Osteoblast (primary cell): ENCODE measurements at places on chromosomes 4 and X. TPM values are rescaled to one million over a fixed set of nuclear protein-coding genes. Genes with fewer than 3 reads are reported as not detected.

The ENAM gene
- total RNA-seq: not detected in 2 replicates

The CT45A2 gene
- total RNA-seq: not detected in 2 replicates

The ADH6 gene
- not detected in 2 replicates for total RNA-seq

The GSTCD gene
- total RNA-seq: 6.9 and 9.7 TPM in 2 replicates

The CDS1 gene
- under 0.01 and 0.29 TPM in 2 replicates for total RNA-seq

The TMEM154 gene
- 1.8 and 2.9 TPM in 2 replicates for total RNA-seq

The DNAAF6 gene
- total RNA-seq: not detected in 2 replicates

The PDCL2 gene
- not detected in 2 replicates for total RNA-seq

The S100P gene
- 0.29 and 0.36 TPM in 2 replicates for total RNA-seq

The GATB gene
- total RNA-seq: 14.1 and 14.7 TPM in 2 replicates

The CT83 gene
- total RNA-seq: not detected in 2 replicates

The PRPS2 gene
- total RNA-seq: 24.2 and 24.8 TPM in 2 replicates

The RRH gene
- under 0.01 TPM in 1 of 2 replicates, not detected in the other for total RNA-seq

The NUP54 gene
- 51.9 and 52.8 TPM in 2 replicates for total RNA-seq

The GSX2 gene
- not detected in 2 replicates for total RNA-seq

The CCSER1 gene
- under 0.01 TPM in 1 of 2 replicates, not detected in the other for total RNA-seq

The RAB9B gene
- 1.1 and 1.8 TPM in 2 replicates for total RNA-seq

The SORBS2 gene
- 50.7 and 85.0 TPM in 2 replicates for total RNA-seq

The TCEAL5 gene
- total RNA-seq: not detected in 2 replicates

The TENM3 gene
- total RNA-seq: 59.0 and 68.4 TPM in 2 replicates

The WAS gene
- total RNA-seq: 0.36 TPM in 1 of 2 replicates, not detected in the other

The TEX13B gene
- not detected in 2 replicates for total RNA-seq

The KIAA0232 gene
- 23.9 and 25.0 TPM in 2 replicates for total RNA-seq

The CPLX1 gene
- not detected in 2 replicates for total RNA-seq

The PLK4 gene
- total RNA-seq: 2.2 and 2.4 TPM in 2 replicates

The GPR50 gene
- total RNA-seq: not detected in 2 replicates

The F8A2 gene
- not detected in 2 replicates for total RNA-seq

The MAGEA1 gene
- total RNA-seq: not detected in 2 replicates

The SRPX2 gene
- 36.9 and 38.6 TPM in 2 replicates for total RNA-seq

The NOCT gene
- total RNA-seq: 15.9 and 18.1 TPM in 2 replicates

The FGB gene
- not detected in 2 replicates for total RNA-seq

The MAGEB5 gene
- total RNA-seq: not detected in 2 replicates

The PAGE2B gene
- not detected in 2 replicates for total RNA-seq

The STK32B gene
- total RNA-seq: 1.1 and 2.7 TPM in 2 replicates
